ENCODE measurements at places on chromosomes 3 and 15. TPM values are rescaled to one million over a fixed set of nuclear protein-coding genes. Genes with fewer than 3 reads are reported as not detected.
A peak's percentile ranks its signal among the peaks of the same experiment; 100 is the strongest.

DNA sequence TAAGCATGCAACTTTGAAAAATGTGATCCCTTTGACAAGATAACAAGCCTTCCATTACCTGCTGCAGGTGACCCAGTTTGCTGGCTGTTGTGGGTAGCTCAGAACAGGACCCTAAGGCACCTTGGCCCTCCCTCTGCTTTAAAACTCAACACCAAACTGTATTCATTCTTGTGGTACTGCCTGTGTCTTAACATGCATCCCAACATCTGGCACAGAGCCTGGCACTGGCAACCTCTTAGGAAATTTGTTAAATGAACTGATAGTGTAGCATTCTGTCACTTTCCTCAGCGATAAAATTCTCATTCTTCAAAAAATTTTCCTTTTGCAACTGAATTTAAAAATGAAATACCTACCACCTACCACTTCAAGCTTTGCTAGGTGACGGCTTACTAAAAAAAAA lies 287.3 kb upstream of the ADAMTS9 start:
- H3K4me3 ChIP-seq = no peak overlapping the region
- no peaks in the 10 kb centered on the region for H3K36me3 ChIP-seq
- H3K27ac ChIP-seq = no peak overlapping the region
- no peaks in the 10 kb centered on the region for H3K27me3 ChIP-seq

- no peaks in the 10 kb centered on the region for H3K27me3 ChIP-seq
- no peak overlapping the region for H3K4me3 ChIP-seq
- no peaks in the 10 kb centered on the region for H3K36me3 ChIP-seq
- no peak overlapping the region for H3K27ac ChIP-seq
Observed at GRCh38 chr3:62632510-62633294, 242.5 kb downstream of the CADPS start.

DNA sequence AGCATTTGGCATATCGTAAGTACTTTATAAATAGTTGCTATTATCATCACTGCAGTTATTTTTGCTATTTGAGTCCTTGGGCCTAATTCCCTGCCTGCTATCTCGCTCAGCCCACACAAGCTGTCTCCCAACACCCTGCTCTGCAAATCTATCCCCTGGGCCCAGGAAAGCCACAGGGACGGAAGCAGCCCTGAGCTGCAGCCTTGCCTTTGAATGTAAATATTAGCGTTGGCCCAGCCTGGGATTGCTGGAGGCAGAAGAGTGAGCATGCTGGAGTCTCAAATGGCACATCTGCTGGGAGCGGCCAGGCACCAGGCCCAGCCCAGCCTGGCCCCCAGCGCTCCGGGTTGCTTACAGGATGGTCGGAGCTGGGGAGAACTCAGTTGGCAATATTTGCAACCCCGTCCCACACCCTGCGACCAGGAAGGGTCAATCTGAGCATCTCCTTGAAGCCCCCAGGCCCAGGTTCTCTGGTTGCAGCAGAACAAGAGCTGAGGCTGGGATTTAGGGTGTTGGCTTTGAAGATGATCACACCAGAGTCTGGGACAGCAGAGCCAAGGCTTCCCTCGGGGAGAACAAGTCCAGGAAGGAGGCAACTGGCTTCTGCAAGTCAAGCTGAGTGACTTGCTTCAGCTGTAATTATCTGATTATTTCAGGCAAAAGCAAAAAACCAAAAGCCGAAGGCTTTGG lies 529.6 kb downstream of the SHQ1 start:
- no peaks in the 10 kb centered on the region for H3K27me3 ChIP-seq
- H3K27ac ChIP-seq = peak overlapping the region; percentile 60
- no peaks in the 10 kb centered on the region for H3K36me3 ChIP-seq
- H3K4me1 ChIP-seq = peaks cover 27% of the 10 kb centered on the region
- H3K4me3 ChIP-seq = no peak overlapping the region
- no peak for DNase-seq

DNA sequence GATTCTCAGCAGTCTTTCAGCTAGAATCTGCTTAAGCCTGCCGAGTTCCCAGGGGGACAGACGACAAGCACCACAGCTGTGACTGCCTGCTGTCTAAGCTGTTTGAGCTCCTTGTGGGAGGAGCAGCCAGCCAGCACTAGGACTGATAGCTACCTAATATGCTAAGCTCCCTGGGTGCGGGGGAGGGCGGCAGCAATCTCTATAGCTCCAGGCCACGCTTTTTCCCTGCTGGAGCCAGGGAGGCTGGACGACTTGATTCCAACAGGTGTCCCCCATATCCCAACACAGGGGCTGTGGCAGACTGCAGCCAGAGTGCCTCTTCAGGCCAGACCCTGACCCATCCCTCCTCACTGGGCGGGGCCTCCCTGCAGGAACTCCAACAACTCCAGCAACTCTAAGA lies 134.1 kb upstream of the ARPP21 start:
- no peak for DNase-seq
- no peaks in the 10 kb centered on the region for H3K36me3 ChIP-seq
- H3K27me3 ChIP-seq = no peaks in the 10 kb centered on the region
- no peaks in the 10 kb centered on the region for H3K4me1 ChIP-seq
- no peak overlapping the region for H3K4me3 ChIP-seq

DNA sequence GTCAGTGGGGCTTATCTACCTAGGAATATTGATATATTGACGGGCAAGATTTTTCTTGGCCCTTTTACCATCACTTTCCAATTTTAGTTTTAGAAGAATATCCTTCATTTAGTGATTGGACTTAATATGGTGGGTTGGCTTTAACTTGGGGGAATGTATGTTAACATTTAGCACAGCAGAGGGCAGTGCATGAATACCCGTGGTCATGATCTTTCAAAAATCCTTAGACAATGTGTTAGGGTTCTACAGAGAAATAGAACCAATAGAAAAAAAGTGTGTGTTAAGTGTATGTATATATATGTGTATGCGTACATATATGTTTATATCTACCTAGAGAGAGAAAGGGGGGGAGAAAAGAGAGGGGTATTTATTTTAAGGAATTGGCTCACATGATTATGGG lies 36.9 kb downstream of the GPR171 start:
- no peaks in the 10 kb centered on the region for H3K36me3 ChIP-seq

- peaks cover 13% of the 10 kb centered on the region for H3K27me3 ChIP-seq
- peak; percentile 53 for DNase-seq
- no peaks in the 10 kb centered on the region for H3K36me3 ChIP-seq
- H3K27ac ChIP-seq = no peak overlapping the region
- no peak overlapping the region for H3K4me3 ChIP-seq
Observed at GRCh38 chr15:89652666-89653065, 2.6 kb downstream of the KIF7 start.

DNA sequence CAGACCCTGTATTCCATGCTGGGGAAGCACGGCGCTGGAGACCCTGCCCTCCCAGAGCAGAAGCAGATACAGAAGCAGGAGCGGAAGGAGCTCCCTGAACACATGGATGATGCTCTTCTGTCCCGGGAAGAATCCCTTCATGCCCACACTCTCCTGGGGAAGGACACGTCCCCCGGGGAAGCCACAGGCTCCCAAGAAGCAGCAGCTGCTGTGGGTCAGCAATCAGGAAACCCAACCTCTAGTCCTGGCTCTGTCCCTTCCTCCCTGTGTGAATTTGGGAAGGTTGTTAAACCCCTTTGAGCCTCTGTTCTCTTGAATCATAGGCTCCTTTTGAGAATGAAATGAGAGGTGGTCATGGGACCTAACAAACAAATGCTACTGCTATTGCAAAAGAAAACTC lies 176.2 kb upstream of the TPM1 start:
- H3K36me3 ChIP-seq = no peaks in the 10 kb centered on the region
- no peak overlapping the region for H3K4me3 ChIP-seq
- no peaks in the 10 kb centered on the region for H3K4me1 ChIP-seq
- no peak for DNase-seq

DNA sequence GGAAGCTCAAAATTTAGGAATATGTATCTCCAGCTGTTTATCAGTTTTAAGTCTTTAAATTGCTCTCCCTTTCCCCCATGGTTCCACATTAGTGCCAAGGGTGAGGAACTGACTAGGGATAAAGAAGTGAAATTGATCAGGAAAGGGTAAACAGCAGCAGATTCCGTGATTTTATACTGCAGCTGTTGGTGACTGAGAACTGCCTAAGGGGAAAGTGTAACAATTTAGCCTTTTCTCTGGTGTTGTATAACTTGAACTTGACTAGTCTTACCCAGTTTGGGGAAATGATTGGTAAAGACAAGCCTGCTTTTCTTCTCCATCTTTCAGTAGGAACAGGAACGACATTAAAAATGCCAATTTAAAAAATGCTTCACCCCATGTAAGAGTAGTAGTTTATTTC lies 5.0 kb downstream of the SPRED1 start:
- H3K4me1 ChIP-seq = peaks cover 56% of the 10 kb centered on the region
- H3K27me3 ChIP-seq = no peaks in the 10 kb centered on the region
- H3K36me3 ChIP-seq = no peaks in the 10 kb centered on the region
- no peak overlapping the region for H3K4me3 ChIP-seq
- DNase-seq = no peak

DNA sequence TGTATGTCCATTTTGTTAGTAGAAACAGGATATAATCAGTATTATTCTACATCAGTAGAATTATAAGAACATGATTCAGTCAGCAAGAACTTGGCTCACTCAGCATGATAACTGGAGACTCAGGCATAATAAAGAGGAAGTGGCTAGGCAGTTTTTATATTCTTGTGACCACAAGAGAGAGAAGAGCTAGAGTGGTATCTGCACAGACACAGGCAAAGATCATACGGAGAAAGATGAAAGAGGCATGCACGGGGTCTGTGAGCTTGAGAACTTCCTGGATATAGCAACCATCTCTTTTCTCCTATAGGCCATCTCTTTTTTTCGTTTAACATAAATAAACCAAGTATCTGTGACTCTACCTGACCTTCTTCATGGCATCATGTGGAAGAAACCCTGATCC lies 46.8 kb downstream of the MYO5A start:
- peaks cover 36% of the 10 kb centered on the region for H3K4me1 ChIP-seq
- DNase-seq = no peak
- H3K27me3 ChIP-seq = no peaks in the 10 kb centered on the region

GRCh38 chr3:78026318-78026828 lies 986.5 kb downstream of the ROBO2 start:
- H3K36me3 ChIP-seq = no peaks in the 10 kb centered on the region
- peaks cover 4% of the 10 kb centered on the region for H3K4me1 ChIP-seq
- DNase-seq = no peak
- no peaks in the 10 kb centered on the region for H3K27me3 ChIP-seq

GRCh38 chr3:172692751-172693338 lies 18.0 kb downstream of the NCEH1 start:
- no peak overlapping the region for H3K4me3 ChIP-seq
- no peaks in the 10 kb centered on the region for H3K27me3 ChIP-seq
- no peak overlapping the region for H3K27ac ChIP-seq
- DNase-seq = no peak

GRCh38 chr3:40938591-40938990 lies 260.7 kb upstream of the CTNNB1 start:
- H3K4me3 ChIP-seq = no peak overlapping the region
- H3K36me3 ChIP-seq = no peaks in the 10 kb centered on the region
- peaks cover 11% of the 10 kb centered on the region for H3K4me1 ChIP-seq
- no peaks in the 10 kb centered on the region for H3K27me3 ChIP-seq

DNA sequence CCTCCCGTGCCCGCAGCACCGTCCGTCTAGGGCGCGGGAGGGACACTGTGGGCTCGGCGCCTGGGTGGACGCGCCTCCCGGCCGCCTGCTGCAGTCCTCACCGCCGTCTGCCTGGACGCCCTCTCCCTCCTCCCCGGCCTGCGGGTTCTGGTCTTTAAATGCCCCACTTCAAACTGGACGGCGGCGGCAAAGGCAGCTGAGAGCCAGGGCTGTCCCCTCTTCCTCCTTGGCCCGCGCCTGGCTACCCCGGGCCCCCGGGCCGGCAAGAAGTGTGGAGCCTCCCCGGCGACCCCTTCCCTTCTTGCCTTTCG lies 426 bp downstream of the CBLB start:
- no peaks in the 10 kb centered on the region for H3K36me3 ChIP-seq
- no peaks in the 10 kb centered on the region for H3K27me3 ChIP-seq
- peaks cover 36% of the 10 kb centered on the region for H3K4me1 ChIP-seq
- peak; percentile 84 for DNase-seq
- H3K27ac ChIP-seq = peak overlapping the region; percentile 96

DNA sequence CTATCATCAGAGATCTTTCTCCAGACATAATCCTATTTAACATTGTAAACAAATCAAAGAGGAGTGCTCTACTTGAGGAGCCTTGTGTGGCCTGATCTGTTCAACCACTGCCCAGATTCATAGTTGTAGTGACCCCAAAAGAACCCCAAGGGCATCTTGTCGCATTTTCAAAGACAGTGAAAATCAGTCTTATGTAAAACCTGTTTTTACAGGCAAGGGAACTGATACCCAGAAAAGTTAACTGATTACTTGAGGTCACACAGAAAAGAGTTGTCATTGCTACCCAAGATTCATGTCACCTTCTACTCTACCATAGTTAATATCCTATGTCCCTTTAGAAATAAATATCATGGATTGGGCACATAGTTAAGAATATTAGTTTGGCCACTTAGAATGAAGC lies 40.5 kb upstream of the ARPP21 start:
- H3K27me3 ChIP-seq = no peaks in the 10 kb centered on the region
- H3K27ac ChIP-seq = no peak overlapping the region
- DNase-seq = no peak
- no peaks in the 10 kb centered on the region for H3K36me3 ChIP-seq
- no peak overlapping the region for H3K4me3 ChIP-seq

DNA sequence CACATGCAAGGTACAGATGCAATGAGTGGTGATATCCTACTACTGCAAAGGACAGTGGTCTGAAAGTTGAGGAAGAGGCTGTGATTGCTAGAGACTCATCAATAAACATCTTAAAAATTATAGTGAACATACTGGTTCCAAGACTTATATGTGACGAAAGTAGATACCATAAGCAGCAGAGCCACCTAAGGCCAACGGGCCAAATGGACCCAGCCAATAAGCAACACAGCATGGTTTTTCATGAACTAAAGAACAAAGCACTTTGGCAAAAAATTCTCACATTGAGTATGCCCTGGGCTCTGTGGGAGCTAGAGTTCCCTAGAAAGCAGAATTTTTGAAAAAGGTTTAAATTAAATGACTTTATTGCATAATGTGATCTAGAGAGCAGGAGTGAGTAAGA lies 272.1 kb downstream of the SI start:
- no peaks in the 10 kb centered on the region for H3K27me3 ChIP-seq
- no peak overlapping the region for H3K4me3 ChIP-seq
- no peaks in the 10 kb centered on the region for H3K36me3 ChIP-seq
- H3K27ac ChIP-seq = no peak overlapping the region
- H3K4me1 ChIP-seq = no peaks in the 10 kb centered on the region

- H3K4me1 ChIP-seq = no peaks in the 10 kb centered on the region
- no peaks in the 10 kb centered on the region for H3K36me3 ChIP-seq
- DNase-seq = no peak
- no peak overlapping the region for H3K4me3 ChIP-seq
Observed at GRCh38 chr3:193269343-193270028, 28.5 kb downstream of the PLAAT1 start.

GRCh38 chr3:183815563-183815940 lies 9.8 kb downstream of the MAP6D1 start:
- H3K27ac ChIP-seq = no peak overlapping the region
- peaks cover 11% of the 10 kb centered on the region for H3K4me1 ChIP-seq
- H3K36me3 ChIP-seq = peaks cover 27% of the 10 kb centered on the region
- no peak overlapping the region for H3K4me3 ChIP-seq

- H3K4me1 ChIP-seq = no peaks in the 10 kb centered on the region
- DNase-seq = no peak
- no peak overlapping the region for H3K27ac ChIP-seq
- H3K27me3 ChIP-seq = no peaks in the 10 kb centered on the region
- no peak overlapping the region for H3K4me3 ChIP-seq
- peaks cover 9% of the 10 kb centered on the region for H3K36me3 ChIP-seq
Observed at GRCh38 chr3:101414121-101414520, 93.7 kb upstream of the IMPG2 start.

Gene SLC24A5
- total RNA-seq = 3.9 TPM

Gene ONECUT1
- 0.29 TPM for total RNA-seq

Gene LDHAL6B
- total RNA-seq = not detected

Gene GPR62
- not detected for total RNA-seq

Gene GOLGA8N
- total RNA-seq = 4.0 TPM

Gene REC114
- total RNA-seq = not detected

Gene EOMES
- not detected for total RNA-seq

Gene IREB2
- 27.0 TPM for total RNA-seq

Gene SIDT1
- total RNA-seq = 3.2 TPM

Gene PCYT1A
- 159 TPM for total RNA-seq
